ENCODE measurements at places on chromosomes 7 and 10.

GRCh38 chr7:55105952-55106351, 87.1 kb downstream of the EGFR start:
- no peak for DNase-seq

DNA sequence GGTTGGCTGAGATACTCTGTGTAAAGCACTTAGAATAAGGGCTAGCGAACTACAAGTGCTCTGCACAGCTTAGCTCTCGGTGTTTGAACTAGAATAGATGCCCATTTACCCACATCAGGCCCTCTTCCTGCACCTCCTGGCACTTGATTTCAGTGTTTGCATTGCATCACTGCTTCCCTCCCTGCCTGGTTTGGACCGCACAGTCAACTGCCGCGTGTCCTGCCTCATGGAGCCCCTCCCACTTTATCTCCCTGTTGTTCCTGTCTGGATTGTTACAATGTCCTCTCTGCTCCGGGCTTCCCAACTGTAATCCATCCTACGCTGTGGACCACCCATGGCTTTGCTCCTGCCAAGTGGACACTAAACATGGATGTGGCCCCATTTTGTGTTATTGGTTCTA, 2.3 kb downstream of the FAM107B start:
- DNase-seq = no peak

GRCh38 chr7:95330204-95330960, 6.0 kb upstream of the PON1 start:
- DNase-seq = no peak

- DNase-seq = no peak
These were observed 15.9 kb downstream of the YME1L1 start for GRCh38 chr10:27138277-27138676.

- DNase-seq = no peak
These were observed 43.8 kb downstream of the OGDH start for GRCh38 chr7:44650242-44650641.

DNA sequence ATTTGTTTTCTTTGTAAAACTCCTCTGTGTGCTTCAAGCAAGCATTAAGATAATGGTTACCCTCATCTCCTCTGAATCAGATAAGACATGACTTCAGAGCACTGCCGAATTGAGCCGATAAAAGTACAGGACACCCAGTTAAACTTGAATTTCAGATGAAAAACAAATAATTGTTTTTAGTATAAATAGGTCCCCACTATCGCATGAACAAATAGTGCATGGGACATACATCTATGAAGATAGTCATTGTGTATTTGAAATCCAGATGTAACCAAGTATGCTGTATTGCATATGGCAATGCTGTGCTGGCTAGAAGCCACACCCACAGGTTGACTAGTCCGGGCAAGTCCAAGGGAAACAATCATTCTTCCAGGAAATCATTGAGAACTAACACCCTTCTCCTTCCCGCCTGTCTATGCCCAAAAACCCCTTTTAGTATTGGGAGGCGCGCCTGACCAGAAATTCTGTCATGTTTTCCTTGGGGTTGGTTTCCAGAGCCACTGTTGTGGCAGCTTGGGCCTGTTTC, 12.6 kb upstream of the FGFR2 start:
- no peak for DNase-seq

DNA sequence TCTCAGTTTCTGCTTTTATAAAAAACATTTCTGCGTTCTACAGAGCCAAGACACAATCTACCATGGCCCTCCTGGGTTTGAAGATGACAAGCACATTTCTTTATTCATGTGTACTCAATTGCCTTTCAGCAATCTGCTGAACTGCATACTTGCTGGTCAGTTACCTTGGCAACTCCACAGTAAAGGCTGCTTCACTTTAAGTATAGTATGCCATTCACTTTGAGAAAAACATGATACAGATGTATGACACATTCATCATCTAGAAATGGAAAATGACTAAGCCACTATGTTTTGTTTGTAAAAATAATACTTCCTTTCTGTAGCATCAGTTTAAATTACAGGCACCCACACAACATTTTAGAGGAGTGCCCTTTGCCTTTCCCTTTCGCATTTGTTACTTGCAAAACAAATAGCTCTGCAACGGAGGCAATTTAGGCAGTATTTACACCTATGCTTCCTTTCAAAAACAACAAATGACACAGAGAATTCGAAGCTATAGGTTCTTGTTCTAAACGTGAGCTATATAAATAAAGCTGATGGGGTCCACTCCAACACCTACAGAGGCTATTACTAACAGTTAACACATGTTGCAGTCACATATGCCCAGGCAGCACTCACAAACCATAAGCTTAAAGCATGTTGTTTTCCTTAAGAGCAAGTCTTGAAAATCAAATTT, 23.5 kb downstream of the SGCE start:
- no peak for DNase-seq

DNA sequence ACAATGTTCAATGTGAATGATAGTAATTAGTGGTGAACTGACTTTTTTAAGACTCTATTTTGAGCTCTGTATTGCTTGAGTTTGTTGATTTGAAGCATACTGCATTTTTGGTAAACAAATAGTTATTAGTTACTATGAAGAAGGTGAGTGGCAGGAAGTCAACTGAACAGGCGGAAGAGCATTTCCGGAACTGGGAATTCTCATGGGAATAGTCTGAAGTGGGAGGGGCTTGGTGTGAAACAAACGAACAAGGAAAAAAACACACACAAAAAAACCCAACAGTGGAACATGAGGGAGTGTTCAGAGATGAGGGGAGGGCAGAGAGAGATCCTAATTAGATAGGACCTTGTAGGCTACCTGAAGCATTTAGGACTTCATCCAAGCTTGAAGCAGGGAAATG, 43.9 kb upstream of the C1QL3 start:
- no peak for DNase-seq

GRCh38 chr10:126527645-126528314, 139.5 kb upstream of the ADAM12 start:
- DNase-seq = no peak

GRCh38 chr7:28503396-28503795, 91.1 kb downstream of the CREB5 start:
- no peak for DNase-seq

DNA sequence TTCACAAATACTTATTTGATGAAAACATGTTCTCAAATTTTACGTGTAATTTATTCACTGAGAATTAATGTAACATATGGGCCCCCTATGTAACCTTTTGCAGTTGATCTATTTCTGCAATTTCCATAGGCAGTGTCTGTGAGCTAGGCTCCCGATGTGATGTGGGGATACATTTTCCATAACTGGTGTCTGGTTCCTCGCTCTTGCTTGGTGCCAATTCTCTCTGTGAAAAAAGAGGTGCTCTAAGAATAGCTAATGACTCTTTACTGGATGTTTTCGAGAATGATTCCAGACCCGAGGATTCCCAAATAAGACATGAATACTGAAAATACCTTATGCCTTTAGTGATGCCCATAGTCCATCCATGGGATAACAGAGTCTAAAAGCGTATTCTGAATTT, 286.7 kb upstream of the FZD8 start:
- no peak for DNase-seq
